ENCODE measurements at places on chromosomes 16 and 17.

GRCh38 chr17:9226794-9227135, 205.5 kb downstream of the NTN1 start:
- DNase-seq, result no peak

- no peak for DNase-seq
Measured at GRCh38 chr16:66481943-66482390, 54.9 kb downstream of the BEAN1 start.

DNA sequence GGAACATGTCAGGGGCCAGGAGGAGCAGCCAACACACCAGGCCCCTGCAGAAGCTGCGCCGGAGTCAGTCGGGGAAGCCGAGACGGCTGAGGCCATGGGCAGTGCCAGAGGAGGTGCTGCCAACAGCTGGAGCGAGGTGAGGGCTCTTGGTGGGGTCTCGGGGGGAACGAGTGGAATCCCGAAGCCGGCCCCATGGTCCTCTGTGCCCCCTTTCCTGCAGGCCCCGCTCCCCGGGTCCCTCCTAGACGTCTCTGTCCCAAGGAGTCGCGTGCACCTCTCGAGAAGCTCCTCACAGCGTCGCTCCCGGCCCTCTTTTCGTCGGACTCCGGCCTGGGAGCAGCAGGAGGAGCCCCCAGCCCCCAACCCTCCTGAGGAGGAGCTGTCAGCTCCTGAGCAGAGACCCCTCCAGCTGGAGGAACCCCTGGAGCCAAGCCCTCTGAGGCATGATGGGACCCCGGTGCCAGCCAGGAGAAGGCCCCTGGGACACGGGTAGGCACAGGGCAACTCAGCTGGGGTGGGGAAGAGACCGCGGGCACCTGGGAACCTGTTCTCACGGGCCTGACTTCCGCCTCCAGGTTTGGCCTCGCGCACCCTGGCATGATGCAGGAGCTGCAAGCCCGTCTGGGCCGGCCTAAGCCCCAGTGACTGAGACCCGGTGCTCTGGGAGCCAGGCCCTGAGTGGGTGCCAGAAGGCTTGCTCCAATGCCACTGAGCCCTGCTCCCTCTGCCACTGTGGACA, 3.6 kb downstream of the APOBR start:
- DNase-seq, result no peak

GRCh38 chr17:47649972-47650524, 329 bp downstream of the KPNB1 start:
- peak; percentile 18 for DNase-seq

- no peak for DNase-seq
Measured at GRCh38 chr17:50593321-50593720, 32.8 kb downstream of the CACNA1G start.

GRCh38 chr16:20906341-20907255, 6.0 kb downstream of the LYRM1 start:
- no peak for DNase-seq

- DNase-seq, result no peak
Measured at GRCh38 chr17:19019041-19019941, 14.7 kb upstream of the FAM83G start.

DNA sequence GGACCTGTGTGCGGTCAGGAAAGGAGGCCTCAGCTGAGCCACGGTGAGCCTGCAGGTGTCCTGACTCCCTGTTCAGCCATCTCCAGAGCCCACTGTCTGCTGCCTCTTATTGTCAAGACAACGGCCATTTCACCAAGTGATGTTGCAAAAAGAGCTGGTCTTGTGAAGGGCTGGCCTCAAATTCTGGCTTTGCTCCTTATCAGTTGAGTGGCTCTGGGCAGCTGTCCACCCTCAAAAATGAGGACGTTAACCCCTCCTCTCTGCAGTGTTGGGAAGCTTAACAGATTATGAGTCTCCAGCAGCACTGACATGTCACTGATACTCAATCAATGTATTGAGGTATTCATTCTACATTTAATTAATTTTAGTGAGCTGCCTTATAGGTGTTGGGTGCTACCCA, 171.1 kb upstream of the TOX3 start:
- DNase-seq, result no peak

- DNase-seq, result no peak
Measured at GRCh38 chr17:7328009-7328408, 1.1 kb downstream of the NEURL4 start.

- no peak for DNase-seq
Measured at GRCh38 chr17:77233635-77234334, 93.0 kb downstream of the SEC14L1 start.

DNA sequence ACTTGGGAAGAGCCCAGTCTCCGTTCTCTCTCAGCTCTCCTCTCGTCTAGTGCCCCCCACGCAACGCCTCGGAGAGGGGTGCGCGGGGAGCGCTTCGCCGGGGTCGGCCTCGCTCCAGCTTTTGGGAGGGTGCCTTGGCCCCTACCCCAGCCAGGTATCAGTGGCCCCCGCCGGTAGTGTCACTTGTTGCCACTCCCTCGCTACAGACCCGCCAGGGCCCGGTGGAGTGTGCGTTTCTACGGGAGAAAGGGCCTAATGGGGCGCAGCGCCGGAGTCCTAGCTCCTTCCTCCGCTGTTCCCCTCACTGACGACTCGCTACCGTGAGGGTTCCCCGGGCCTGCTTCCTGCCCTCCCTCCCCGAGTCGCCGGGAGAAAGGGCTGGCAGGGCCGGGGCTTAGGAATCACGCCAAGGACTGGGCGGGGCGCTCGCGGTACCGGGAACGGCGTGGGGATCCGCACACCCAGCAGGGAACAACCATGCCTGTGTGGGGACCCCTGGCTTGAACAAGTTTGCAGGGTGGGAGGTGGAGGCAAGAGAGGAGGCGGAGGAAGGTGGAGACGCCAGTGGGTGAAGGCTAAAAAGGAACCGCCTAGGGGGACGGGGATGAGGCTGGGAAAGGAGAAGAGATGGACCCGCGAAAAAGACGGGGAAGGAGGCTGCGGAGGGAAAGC, 997 bp upstream of the CDH11 start:
- no peak for DNase-seq

GRCh38 chr17:10042589-10043244, 137.6 kb upstream of the RCVRN start:
- no peak for DNase-seq

GRCh38 chr17:67125417-67125816, 81.1 kb downstream of the CACNG1 start:
- DNase-seq, result no peak

DNA sequence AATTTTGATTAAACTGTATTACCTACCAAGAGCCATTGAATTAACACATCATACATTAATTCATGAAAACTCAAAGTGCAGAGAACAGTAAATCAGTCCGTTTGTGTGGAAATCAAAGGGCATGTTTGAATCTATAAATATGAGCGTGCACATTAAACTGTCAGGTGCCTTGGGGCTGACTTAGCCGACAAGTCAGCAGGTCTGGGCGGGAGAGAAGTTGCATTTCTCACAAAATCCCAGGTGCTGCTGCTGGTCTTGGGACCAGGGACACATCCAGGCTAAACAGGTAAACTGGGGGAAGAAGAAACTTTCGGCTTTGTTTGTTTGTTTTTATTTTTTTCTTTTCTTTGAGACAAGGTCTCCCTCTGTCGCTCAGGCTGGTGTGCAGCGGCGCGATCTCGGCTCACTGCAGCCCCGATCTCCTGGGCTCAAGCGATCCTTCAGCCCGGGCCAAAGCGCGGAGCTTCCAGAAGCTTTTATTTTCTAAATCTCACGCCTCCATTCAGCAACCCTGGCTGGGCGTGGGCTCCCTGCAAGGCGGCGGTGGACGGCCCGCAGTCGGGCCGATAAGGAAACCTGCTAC, 213.9 kb downstream of the MRTFB start:
- no peak for DNase-seq

- no peak for DNase-seq
Measured at GRCh38 chr17:35191001-35191695, 3.0 kb downstream of the SLC35G3 start.

GRCh38 chr16:84266451-84266850, 26.6 kb upstream of the KCNG4 start:
- DNase-seq, result no peak

- DNase-seq, result no peak
Measured at GRCh38 chr16:50261707-50262235, 4.6 kb upstream of the ADCY7 start.

DNA sequence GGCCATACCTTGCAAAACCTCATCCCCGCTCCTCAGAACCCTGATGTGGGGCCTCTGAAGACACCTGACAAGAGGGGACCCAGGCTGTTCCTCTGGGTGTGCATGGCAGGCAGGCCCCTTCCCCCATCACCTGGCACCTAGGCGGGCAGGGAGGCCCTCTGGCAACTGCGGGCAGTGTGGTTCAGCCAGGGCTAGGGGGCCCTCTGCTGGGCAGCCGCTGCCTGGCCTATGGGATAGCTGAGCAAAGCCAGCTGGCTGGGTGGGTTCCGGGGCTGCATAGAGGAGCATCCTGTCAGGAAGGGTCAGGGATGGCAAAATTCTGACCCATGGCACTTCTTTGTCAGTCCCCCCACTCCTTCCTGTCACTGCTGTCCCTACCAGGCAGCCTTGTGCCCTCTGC, 228.7 kb upstream of the ASIC2 start:
- DNase-seq, result no peak

DNA sequence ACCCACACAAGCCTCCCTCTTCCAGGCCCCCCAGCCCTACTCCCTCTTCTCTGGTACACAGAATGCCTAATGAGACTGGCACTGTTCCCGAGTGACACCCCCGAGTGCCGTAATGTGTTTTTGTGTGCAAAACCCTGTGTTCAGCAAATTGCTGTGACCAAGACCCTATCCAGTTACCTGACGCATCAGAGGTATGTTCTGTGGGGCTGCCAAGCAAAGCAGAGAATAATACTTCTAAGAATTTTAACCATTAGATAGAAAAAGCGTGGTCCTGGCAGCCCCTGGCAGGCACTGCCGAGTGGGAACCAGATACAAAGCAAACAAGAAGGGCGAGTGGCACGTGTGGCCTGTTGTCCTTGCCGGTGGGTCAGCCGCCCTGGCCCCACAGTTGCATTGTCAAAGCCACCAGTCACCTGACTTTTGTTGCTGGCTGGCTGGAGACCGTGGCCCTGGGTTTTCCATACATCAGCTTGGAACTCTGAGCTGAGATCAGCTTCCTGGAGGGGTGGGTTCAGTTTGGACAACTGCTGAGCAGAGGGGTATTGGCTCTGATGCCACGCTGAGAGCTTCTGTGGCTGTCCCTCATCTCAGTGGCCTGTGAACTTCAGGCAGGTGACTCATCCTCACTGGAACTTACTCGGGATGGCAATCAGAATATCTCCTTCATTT, 69.1 kb upstream of the BRD7 start:
- no peak for DNase-seq

GRCh38 chr16:11972128-11972527, 4.4 kb upstream of the SNX29 start:
- DNase-seq, result no peak

DNA sequence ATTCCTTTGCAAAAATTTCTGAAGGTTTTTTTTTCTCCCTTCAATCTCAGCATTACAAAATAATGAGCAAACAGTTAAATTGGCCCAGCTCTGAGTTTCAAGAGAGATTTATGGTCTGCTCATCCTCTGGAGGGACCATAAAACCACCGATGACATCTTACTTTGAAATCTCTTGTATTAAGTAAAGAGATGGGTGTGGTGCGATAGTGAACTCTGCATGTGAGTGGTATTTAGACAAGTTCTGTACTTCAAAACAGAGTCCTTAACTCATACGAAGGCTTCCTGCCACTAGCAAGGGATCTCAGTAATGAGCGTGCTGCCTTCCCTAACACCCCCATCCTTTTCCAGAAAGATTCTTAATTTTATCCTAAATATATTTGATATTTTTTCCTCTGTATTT, 2.1 kb downstream of the FAM20A start:
- DNase-seq, result no peak

GRCh38 chr16:30000735-30001631, 4.9 kb downstream of the INO80E start:
- no peak for DNase-seq

DNA sequence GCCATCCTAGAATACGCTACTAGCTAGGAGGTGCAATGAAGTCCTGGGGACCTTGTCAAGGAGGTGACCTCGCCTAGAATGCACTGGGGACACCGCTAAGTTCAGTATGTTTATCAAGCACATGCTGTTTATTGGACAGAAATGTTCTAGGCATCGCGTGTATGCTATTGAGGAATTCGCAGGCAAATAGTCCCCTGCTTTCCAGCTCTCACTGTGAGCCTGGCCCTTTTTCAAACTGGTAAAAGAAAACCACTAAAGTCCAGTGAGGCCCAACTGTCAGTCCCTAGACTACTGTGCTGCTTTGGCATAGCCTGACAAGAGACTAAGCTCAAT, 1.2 kb upstream of the FAM222B start:
- no peak for DNase-seq

DNA sequence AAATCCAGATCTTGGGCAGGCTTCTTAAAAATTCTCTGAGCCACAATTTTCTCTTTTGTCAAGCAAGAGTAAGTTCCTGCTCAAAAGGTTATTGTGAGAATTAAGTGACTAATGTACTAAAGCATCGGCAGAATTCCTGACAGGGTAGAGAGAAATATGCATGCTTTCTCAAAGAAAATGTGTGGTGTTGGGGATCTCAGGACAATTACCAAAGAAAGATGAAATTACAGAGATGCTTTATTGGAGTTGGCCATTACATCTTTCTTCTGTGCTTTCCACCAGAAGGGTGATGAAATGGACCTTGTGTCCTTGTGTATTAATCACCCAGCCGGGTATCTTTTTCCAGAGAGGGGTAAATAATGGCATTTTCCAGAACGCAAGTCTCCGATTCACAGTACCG, 1.7 kb upstream of the USP43 start:
- DNase-seq, result no peak

DNA sequence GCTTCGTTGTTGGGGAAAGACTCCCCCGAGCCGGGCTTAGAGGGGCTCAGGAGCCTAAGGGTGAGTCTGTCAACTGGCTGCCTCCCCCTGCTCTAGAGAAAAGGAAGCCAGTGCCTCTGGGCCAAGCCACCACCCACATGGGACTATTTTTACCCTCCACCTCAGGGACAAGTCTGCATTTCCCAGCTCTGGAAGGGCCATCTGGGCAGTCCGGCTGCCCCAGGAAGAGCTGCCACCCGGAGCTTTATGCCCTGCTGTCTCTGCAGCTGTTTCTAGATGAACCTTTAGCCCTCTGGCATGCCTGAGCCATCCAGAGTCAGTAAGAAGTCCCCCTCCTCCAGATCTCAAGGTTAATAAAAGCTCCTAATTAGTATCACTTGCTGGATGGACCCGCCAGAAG, 5.3 kb upstream of the RPRML start:
- DNase-seq, result no peak

GRCh38 chr16:29141586-29142324, 156.9 kb downstream of the LAT start:
- no peak for DNase-seq

- no peak for DNase-seq
Measured at GRCh38 chr17:80837711-80838110, 153.9 kb upstream of the CHMP6 start.

- no peak for DNase-seq
Measured at GRCh38 chr16:84964386-84965128, 46.8 kb downstream of the ZDHHC7 start.

DNA sequence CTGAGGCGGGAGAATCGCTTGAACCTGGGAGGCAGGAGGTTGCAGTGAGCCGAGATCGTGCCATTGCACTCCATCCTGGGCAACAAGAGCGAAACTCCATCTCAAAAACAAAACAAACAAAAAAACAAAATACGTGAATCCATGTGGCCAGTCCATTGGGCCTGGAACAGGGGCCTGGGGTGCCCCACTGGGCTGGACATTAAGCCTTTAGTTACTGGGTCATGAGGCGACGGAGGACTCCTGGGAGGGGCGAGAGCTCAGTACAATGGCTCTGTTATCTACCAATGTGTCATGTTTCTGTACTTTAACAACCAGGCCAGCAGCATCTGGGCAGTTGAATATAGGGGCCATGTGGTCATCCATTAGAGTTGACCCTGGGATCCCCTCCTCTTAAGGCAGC, 18.9 kb upstream of the CLEC18A start:
- no peak for DNase-seq
